Activated CD4-positive, CD25-positive, alpha-beta regulatory T cell (primary cell): ENCODE measurements at places on chromosomes 12 and 14.

DNA sequence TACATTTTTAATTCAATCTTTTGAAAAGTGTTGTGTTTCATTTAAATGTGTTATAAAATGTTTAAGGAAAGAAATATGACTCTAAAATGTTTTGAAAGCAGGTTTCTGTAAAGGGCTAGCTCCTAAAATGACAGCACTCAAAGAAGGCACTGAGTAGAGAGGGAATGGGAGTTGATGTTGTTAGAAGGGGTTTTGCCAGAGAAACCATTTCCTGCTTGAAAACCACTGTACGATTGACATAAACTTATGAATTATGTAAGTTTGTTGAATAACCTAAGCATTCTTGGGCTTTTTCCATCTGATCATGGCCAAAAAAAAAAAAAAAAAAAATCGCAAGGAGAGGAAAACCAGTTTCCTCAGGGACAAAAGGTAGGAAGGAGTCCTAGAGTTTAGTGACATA is 234.0 kb downstream of the EGLN3 start:
- DNase-seq: no peak

DNA sequence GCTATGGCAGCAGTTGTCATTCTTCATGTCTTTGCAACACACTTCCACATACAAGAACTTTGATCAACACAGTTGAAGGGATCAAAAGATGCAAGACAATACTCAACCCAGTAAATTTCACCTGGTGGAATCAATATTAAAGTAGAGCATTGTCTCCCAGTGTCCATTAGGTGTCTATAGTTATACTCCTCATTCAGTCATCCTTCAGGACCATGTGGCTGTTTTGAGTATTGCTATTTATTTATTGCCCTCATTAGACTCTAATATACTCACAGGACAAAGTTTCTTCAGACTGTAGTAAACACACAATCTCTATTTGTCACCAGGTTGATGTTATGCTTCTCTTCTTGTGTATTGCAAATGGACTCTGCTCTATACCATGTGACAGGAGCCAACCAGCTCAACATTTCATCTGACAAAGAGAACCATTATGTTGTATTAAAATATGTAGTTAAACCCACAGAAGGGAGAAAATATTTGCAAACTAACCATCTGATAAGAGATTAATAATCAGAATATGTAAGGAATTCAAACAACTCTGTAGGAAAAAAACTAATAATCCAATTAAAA is 146.6 kb downstream of the TGFB3 start:
- no peak for DNase-seq

DNA sequence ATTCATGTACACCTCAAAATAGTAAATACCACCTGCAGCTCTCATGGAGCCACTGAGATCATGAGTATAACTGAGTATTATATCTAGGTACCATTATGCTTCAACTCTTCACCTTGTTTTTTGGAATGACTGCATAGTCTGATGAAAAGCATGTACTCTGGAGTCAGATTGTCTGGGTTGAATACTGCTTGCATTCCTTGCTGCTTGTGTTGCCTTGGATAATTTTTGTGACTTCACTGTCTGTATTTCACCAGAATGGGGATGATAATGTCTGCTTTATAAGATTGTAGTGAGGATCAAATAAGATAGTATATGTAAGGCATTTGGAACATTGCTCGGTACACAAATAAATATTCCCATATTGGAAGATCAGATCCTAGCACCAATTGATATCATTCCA is 54.2 kb downstream of the SUSD6 start:
- DNase-seq: no peak

DNA sequence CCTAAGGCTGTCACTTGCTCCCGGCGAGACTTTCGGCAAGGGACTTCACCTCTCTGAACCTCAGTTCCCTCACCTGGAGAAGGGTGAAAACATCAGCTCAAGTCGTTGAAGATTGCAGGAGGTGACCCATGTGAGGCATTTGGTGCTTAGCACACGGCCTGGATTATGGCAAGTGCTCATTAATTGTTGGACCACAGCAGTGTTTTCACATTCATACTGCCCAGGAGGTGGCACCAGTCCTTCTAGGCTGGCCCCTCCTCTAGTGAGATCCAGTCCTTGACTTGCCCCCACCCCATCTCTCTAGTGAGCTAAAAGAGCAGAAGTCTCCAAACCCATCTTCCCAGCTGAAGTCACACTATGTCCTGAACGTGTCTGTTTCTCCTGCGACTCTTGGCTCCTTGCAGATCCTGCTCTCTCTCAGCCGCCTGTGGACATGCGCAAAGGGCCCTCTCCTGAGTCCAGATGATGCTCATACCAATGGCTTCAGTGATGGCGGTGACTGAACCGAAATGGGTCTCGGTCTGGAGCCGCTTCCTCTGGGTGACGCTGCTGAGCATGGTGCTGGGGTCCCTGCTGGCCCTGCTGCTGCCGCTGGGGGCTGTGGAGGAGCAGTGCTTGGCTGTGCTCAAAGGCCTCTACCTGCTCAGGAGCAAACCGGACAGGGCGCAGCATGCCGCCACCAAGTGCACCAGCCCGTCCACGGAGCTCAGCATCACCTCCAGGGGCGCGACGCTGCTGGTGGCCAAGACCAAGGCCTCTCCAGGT is 1.6 kb downstream of the FICD start:
- DNase-seq: no peak

DNA sequence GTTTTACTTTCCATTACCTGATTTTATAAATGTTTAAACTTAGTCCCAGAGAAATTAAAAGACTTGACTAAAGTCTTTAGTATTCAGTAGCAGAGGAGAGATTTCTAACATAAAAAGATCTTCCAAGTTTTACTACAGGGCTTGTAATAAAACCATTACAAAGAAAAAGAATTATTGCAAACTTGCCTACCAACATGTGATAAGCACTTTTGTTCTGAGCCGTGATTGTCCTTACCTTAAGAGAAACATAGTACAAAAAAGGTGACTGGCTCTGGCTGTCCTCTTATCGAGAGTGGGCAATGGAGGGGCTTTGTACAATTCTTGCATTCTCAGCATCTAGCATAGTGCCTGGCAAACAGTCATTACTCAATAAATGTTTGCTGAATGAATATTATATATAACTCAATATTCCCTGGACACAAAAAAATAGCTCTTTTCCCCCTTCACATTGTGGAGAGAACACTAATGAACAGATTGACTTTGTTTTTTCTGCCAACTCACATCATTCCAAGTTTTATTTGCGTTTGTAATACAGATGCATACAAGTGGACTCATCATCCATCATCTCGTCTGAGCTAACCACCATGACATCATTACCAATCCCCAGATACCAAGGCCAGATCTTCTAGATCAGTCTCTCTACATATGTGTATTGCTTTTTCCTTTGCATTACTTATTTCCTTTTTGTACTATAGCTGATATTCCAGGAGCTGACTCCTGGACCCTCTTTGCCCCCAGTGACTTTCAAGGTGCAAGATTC is 192.8 kb upstream of the EEA1 start:
- DNase-seq: no peak

DNA sequence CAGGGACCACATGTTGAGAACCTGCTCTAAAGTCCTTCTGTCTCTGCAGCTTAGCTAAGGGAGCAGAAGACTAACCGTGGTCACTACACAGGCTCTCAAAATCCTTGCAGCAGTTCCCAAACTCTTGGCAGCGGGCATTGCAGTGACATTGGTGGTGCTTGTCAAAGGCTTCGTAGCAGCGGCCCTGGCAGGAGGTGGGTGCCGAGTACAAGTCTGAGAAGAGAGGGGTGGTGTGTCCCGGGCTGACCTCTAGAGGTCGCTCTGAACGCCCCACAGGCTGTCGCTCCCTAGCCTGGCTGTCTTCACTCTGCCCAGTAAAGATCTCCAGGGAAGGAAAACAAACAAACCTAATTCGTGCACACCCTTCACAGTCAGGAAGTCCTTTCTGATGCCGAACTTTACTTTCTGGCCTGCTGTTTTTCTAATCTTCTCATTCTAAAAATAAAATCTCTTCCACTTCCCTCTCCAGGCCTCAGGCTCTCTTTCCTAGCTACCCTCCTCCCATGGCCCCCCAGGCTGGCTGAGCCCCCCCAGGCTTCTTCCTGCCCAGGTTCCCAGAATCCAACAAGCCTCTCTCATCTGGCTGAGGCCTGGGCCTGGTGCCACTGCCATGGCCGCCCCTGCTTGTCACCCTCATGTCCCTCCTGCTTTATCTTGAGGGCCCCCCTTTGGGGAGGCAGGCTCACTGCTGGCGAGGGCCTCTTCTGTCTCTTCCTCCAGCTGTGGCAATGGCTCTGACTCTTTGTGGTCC is 7.7 kb downstream of the ENDOU start:
- DNase-seq: no peak

DNA sequence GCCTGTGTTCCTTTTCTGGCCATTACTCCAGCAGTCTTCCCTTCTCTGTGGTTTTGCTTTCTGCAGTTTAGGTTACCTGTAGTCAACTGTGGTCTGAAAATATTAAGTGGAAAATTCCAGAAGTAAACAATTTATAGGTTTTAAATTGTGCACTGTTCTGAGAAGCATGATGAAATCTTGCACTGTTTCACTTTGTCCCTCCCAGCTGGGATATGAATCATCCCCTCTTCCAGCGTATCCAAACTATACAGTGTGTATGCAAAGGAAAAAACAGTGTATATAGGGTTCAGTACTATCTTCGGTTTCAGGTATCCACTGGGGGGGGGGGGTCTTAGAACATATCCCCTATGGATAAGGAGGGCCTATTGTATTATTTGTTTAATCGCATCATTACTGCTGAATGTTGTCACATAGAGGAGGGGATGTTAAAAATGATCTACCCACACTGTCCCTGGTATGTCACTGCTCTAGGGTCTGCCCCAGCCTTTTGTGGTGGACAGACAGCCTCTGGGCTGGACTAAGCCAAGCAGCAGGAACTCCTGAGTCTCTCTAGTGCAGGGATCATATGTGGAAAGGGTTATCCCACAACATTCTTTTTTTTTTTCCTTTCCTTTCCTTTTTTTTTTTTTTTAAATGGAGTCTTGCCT is 109.1 kb upstream of the MAX start:
- DNase-seq: no peak

DNA sequence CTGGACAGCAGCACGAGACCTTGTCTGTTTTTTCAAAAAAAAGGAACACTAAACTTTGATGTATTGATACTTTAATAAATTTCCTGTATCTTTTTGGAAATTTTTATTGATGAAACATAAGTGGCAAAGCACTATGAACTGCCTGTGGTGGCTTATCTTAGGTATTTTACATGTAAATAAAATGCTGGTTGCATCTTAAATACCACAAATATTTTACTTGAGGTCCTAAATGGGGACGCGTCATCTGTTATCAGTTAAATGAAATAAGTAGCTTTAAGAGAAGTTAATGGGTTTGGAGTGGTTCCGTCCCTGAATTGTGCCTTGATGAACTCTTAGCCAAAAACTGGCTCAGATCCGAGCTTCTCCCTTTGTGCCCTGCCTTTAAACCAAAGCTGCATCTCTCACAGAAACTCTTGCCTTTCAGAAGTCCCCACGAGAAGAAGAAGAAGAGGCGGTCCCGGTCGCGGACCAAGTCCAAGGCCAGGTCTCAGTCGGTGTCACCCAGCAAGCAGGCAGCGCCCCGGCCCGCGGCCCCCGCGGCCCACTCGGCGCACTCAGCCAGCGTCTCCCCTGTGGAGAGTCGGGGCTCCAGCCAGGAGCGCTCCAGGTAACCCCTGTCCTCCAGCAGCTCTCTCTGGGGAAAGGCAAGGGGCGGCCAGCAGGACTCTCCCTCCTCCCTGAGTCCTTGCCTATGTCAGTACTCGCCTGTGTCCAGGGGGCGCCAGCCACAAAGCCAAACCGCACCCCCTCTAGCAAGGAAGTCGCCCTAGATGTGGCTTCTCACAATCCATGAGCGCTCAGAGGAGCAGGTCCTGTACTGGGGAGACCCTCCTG is 31.2 kb upstream of the MMP17 start:
- no peak for DNase-seq

DNA sequence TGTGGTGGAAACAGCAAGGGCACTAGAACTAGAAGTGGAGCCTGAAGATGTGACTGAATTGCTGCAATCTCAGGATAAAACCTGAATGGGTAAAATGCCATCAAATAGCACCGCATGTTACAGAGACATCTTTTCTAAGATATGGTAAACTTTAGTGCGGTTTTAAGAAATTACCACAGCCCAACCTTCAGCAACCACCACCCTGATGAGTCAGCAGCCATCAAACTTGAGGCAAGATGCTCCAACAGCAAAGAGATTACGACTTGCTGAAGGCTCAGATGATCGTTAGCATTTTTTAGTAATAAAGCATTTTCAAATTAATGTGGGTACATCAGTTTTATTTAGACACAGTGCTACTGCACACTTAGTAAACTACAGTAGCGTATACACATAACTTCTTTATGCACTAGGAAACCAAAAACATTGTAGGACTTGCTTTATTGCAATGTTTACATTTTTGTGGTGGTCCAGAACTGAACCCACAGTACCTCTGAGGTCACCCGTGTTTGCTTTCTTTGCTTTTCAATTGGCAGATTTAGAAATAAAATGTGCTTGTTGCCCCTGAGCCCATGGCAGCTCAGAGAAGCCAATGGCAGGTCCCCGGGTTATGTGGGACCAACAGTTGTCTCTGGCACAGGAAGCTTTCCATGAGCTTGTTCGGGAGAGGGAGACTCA is 15.9 kb downstream of the GOLGA3 start:
- DNase-seq: no peak

DNA sequence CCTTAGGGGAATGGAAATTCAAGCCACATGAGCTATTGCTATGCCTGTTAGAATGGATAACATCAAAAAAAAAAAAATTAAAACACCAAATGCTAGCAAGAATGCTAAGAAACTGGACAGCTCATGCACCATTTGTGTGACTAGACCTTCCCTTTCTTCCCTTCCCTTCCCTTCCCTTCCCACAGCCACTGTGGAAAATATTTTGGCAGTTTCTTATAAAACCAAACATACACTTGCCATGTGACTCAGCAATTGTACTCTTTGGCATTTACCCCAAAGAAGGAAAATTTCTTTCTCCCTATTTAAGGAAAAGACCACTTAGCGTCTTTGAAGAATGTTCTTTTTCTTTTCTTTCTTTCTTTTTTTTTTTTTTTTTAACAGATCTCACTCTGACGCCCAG is 49.1 kb upstream of the FKBP4 start:
- DNase-seq: no peak
